Vagina (tissue), 2 donors: ENCODE measurements at places on chromosomes 7 and 10.

DNA sequence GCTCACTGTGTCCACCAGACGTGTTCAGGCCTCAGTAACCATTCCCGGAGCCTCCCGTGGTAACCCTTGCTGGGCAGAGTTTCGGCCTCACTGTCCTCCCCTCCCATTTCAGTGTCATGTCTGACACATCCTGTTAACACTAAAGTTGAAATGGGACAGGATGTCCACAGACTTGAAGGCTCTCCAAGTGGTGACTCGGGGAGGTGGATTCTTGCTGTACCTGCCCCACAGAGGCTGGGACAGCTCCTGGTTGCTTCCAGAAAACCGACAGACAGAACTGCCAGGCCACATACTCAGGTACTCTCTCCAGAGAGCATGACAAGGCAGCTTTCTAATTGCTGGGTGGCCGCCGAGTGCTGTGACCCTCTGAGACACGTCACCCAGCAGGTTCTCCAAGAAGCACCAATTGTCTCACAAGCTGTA, 17.9 kb upstream of the CYTH3 start:
- no peak for DNase-seq

GRCh38 chr10:8044908-8045725, 9.4 kb upstream of the GATA3 start:
- DNase-seq = no peak

- no peak for DNase-seq
These were observed 711.8 kb downstream of the KCNMA1 start for GRCh38 chr10:76925636-76926405.

GRCh38 chr10:130078120-130078519, 32.5 kb downstream of the C10orf143 start:
- DNase-seq = no peak

GRCh38 chr10:110076559-110077318, 69.0 kb downstream of the ADD3 start:
- DNase-seq = no peak

GRCh38 chr10:74958316-74958715, 131.9 kb downstream of the KAT6B start:
- no peak for DNase-seq

DNA sequence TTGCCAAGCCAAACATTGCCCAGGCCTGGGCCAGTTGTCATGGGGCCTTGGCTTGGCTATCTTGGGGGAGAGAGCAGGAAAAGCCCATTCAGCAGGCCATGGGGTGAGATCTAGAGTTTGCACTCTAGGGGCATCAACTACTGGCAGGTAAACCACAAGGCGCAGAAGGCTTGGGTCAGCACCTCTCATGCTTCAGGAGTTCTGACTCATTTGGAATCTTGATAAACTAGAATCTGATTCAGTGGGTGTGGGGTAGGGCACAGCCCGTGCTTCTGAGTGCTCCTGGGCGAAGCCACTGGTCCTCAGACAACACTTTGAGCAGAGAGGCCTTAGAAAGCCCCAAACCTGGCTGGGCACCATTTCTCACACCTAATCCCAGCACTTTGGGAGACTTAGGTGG, 81.1 kb downstream of the RGS10 start:
- DNase-seq = no peak
